Transverse colon (tissue), 4 donors: ENCODE measurements at places on chromosomes 1 and 21.

DNA sequence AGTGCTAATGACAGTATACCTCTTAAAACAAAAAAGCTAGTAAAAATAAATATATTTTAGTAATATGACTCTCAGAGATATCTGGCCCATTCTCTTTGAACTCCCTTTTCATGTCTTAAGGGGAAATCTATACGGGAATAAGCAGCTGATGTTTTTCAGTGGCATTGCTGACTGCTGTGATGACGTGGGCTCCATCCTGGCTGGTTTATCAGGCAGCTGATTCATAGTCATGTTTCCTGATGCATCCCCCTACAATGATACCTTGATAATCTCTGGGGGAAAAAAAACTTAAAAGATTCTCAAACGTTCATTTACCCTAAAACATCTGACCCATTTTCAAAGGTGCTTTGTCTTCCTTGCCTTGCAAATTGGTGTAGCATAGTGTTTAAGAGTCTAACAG is 53.8 kb downstream of the ABCA4 start:
- DNase-seq, result no peak

DNA sequence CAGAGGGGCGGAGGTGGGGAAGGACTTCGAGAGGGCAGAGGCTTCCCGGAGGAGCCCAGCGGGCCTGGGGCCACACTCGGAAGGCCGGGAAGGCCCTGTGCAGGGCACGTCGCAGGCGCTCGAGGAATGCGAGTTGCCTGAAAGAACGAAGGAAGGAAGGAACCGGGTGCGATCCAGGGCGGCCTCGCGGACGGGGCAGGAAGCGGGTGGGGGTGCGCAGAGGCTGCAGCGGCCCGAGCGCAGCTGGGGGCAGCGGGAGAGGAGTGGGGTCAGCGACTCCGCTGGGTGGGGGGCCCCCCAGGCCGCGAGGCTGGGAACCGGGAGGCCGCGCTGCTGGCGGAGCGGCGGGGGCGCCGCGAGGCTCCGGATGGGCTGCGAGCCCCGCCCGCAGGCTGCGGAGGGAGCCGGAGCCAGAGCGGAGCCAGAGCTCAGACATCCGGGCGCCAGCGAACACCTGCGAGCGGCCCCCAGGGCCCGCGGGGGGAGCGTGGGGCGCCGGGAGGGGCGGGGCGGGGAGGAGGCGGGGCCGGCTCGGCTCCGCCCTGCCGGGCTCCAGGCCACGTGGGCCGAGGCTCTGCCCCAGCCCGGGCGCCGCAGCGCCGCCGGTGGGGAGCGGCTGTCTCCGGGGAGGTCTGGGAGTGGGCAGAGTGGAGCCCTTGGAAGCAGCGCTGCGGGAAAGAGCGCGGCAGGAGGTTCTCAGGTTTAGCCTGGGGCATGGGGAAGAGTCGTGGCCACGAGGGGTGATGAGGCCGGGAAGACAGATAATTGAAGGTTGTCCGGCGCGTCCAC is 4.6 kb downstream of the ID3 start:
- DNase-seq, result peak; percentile 90

- no peak for DNase-seq
Observed at GRCh38 chr1:154483941-154484803, 17.8 kb upstream of the TDRD10 start.

DNA sequence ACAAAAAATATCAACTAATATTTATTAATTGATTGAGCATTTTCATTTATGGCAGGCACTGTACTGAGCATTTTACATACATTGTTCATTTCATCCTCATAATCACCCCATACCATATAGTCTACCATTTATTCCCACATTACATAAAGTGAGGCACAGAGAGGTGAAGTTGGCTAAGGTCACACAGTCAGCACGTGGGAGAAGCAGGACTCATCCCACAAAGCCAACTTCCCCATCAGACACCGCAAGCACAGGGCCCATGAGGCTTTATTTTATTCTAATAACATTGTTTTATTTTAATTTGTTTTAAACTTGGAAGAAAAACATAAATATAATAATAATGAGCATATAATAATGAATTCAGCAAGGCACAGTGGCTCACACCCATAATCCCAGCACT is 43.1 kb upstream of the CAPZB start:
- no peak for DNase-seq

DNA sequence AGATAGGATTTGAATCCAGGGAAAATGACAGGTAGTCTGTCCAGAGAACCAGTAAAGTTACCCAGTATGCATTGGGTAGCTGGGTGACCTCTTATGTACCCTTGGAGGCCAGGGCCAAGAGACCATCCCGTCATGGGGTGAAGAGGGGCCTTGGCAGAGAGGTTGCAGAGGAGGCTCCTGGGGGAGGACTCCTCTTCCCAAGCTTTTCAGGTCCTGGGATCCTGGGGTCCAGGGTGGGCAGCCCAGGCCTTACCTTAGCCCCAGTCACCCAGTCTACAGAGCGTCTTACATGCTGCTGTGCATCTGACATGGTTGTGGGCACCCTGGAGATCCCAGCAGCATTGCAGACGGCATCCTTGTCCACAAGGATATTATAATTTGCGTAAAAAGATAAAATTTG is 14.0 kb downstream of the PMF1 start:
- no peak for DNase-seq

DNA sequence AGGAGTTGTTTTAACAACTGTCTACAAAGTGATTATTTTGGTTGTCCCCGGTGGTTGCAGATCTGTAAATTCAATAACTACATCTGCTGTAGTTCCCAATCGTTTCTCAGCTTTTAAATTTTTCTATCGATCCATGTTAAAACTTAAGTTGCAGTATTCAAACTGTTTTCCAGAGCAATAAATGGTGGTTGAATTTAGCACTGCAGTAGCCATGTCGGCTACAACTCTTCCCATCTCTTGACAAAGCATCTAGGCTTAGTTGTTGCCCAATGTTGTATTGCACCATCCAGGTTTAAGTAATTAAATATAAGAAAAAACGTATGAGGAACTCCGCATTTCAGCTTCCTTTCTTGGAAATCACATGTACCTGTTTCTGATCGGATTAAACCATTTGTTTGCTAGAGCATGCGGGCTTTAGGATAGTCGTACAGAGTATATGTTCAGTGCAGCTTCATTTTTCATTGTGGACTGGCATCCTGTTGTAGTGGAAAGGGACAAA is 996 bp downstream of the CNIH4 start:
- no peak for DNase-seq
